ENCODE measurements at places on chromosomes 11 and 22.

- no peak for DNase-seq
Measured at GRCh38 chr11:32414925-32415324, 20.4 kb downstream of the WT1 start.

DNA sequence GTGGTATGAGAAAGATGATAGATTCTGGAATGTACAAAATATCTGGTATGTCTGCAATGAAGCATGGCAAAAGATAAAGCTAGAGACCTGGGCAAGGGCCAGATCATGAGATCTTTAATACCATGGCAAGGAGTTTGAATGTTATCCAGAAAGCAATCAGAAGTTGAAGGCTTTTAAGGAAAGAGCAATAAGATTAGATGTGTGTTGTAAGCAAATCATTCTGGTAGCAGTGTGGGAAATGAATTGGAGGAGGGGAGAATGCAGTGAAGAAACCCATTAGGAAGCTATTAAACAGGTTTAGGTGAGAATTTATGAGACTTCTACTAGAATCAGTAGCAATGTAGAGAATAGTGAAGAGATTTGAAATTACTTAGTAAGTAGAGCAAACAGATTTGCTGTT is 32.2 kb upstream of the SYT9 start:
- no peak for DNase-seq

GRCh38 chr11:63510360-63511047 is 4.6 kb downstream of the LGALS12 start:
- DNase-seq = no peak

DNA sequence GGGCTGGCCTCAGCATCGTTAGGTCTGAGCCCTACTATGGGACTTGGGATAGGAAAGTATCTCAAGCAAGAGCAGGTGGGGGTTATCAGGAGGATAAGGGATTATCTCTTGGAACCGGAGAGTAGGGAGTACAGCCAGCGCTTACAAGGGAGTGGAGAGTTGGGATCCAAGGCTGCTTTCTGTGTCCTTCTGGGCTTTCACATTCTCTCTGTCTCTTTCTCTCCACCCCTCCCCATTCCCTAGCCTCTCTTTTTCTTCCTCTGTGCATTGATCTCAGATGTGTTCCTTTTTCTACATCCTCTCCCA is 170.2 kb downstream of the BUD13 start:
- DNase-seq = no peak

- DNase-seq = no peak
Measured at GRCh38 chr22:22813126-22814075, 74.2 kb upstream of the IGLL5 start.

- no peak for DNase-seq
Measured at GRCh38 chr11:112583261-112583893, 322.7 kb upstream of the PLET1 start.

- DNase-seq = peak; percentile 29
Measured at GRCh38 chr11:3341298-3341697, 37.6 kb downstream of the ZNF195 start.

DNA sequence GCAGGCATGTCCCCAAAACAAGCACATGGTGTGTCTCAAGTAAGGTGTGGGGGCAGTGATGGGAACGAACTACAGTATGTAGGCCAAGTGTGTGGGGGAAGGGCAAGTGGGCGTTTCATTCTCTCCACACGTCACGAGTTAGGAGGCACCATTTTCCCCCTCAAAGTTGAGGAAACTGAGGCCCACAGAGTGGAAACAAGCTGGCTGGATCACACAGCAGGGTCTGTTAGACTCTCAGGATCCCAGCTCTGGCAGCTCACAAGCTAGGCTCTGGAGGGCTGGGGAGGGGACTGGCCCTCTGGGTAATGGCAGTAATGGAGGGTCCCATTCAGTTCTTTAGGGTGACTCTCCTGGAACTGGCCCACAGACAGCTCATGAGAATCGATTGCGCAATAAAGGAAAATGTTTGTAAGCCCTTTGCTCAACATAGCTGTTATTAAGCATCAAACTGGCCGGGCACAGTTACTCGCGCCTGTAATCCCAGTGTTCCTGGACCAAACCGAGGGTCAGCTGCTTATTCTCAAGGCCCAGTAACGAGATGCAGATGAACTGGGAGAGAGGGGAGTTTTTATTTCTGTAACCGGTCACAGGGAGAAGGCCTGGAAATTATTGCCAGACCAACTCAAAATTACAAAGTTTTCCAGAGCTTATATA is 24.1 kb upstream of the TUB start:
- no peak for DNase-seq

DNA sequence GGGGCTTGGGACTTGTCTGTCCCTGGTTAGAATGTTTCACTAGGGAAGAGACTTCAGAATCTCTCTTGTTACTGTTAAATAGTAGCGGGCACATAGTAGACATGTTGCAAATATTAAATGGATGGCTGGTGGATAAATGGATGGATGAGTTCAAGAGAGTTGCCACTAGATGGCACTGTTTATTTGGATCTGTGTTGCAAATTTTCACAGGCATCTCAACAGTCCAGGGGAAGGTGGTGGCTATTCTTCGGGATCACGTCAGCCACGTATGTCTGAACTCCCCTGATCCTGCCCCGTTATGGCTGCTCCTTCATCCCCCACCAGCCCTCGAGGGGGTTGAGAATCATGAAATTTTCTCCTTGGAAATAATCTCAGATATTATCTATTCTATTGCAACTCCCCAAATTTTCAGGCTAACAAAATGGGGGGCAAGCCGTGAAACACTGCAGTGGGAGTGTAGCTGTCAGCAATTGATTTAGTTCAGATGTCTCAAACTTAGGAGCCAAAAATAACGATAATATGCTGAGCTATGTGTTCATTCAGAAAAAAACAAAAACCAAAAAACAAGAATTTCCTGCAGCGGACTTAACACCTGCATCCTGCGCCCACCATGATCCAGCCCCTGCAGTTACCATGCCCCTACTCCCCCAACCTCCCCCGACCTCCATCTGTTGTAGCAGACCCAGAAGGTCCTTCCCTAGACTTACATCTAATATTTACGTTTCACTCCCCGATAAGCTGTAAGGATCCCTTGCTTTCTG is 29.1 kb upstream of the BIRC3 start:
- peak; percentile 62 for DNase-seq

DNA sequence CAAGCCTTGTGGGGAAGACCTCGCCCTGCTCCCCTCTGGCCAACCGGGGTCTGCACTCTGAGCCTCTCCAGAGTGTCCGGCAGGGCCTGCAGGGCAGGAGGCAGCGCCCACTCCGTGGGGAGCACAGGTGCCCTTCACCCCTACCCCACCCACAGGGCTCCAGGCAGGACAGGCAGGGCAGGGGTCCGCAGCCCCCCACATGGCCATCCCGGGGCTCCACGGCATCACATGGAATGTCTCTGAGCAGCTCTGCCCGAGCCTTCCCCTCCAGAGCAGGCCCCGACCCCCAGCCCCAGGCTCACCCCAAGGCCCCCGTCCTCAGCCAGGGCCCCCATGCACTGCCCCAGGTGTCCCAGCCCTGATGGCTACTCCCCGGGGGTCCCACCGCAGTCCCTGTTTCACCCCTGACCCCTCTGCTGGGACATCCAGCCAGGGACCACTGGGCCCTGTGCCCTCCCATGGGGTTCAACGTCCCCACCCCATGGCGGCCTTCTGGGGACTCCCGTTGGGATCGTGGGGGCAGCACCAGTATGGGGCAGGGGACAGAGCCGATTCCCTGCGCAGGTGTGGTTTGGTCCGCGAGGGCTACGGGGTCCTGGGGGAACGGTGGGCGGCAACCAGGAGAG is 77.7 kb downstream of the BRD1 start:
- DNase-seq = no peak

GRCh38 chr22:42863349-42863961 is 6.4 kb upstream of the ARFGAP3 start:
- DNase-seq = no peak

DNA sequence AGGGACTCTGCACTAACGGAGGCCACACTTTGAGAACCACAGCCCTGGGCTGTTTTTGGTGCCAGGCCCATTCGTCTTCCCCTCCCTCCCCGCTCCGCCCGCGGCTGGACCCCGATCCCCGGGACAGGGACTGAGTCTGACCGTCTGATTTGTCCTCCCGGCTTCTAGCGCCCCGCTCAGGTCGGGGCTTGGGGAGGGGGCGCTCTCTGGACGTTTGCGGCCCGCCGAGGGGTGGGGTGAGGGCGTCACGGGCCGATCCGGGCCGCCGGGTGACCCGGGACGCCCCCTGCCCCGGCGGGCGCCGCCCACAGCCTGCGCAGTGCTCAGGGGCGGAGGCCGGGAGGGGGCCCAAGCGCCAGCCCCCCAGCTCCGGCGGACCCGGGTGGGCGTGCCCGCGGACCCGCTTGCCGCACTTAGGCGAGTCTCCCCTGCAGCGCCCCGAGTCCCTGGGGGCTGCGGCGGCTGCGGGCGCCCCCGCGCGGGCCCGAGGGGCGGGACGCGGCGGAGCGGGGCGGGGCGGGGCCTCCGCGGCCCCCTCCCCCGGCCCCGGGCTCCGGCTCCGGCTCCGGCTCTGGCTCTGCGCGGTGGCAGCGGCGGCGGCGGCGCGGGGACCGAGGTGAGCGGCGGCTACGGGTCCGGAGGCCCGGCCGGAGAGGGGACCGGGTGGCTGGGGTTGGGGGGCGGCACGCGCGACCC is 33.7 kb upstream of the PRR5 start:
- peak; percentile 68 for DNase-seq

GRCh38 chr22:16586991-16587390 is 5.6 kb downstream of the CCT8L2 start:
- DNase-seq = no peak

DNA sequence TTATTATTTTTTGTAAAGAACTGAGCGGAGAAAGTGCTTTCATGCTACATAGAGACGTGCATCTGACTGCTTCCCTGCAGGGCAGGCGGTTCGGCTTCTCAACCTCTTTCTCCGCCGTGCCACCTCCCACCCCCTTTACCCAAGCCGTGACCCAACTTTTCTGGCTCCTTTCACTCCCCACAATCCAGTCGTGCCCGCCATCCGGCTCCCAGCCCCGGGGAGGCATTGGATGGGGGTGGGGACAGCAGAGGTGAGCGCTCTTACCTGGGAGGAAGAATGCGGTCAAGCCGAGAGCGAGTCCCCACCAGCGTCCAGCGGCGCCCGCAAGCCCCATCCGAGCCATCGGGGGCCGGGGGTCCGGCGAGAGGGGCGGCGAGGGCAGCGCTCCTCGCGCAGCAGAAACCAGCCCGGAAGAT is 781 bp downstream of the NECTIN1 start:
- peak; percentile 12 for DNase-seq

- no peak for DNase-seq
Measured at GRCh38 chr11:110912437-110912836, 200.2 kb upstream of the ARHGAP20 start.

DNA sequence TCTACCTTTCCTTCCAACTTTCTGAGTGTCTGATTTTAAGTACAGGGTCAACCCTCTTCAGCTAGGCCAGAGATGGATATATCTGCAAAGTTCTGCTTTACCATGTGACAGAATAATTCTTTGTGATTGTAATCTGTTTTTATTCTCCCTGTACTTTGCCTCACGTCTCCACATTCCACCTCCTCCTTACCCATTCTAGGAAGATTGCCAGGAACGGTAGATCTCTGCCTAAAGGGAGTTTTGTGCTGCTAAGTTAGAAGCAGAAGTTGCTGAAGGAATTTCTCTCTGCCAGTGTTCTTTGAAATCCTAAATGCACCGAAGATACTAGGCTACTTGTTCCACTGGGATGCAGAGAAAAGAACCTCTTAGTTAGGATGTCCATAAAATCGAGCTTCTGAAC is 20.7 kb upstream of the FAM181B start:
- DNase-seq = no peak

DNA sequence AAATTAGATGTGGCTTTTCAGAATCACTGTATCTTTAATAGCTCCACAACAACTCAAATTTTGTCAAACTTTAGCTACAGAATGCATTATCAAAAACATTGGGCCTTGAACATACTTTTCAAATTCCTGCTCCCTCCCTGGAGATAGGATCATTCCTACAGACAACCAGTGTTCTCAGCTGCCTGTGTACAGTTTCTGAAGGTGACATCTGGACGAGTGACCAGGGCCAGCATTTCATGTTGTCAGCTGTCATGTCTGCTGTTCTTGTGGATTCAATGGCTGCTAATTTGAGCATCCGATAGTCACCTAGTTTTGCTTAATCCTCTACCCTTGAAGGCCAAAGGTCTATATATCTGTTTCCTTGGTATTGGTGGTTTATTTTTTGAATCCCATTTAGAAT is 188.2 kb downstream of the DBX1 start:
- DNase-seq = no peak

DNA sequence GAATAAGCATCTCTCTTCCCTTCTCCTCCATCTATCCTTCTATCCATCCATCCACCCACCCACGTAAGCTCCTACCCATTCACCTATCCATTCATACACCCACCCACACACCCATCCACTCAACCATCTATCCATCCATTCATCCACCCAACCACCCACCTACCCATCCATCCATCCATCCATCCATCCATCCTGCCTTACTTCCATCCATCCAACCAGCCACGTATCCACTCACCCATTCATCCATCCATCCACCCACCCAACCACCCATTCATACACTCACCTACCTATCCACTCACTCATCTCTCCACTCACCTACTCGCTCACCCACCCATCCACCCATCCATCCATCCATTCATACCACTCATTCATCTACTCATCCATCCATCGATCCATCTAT is 13.2 kb downstream of the TNNT3 start:
- no peak for DNase-seq

GRCh38 chr22:40519284-40519947 is 117.1 kb downstream of the MRTFA start:
- no peak for DNase-seq

- no peak for DNase-seq
Measured at GRCh38 chr22:33842421-33843094, 77.7 kb downstream of the LARGE1 start.

DNA sequence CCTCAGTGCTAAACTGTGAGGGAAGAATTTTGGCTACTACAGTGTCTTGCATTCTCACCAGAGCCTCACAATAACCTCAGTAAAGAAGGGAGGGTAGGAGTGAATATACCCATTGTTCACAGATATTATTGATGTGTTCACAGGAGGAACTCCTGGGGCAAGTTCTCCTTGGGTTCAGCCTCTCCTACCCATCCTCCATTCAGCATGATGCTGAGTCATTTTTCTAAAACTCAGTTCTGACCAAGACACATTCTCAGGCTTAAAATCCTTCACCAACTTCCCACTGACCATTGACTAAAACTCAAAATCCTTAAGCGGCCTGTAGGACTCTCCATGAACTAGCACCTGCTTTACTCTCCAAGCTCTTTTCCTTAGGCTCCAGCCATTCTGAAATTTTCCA is 48.7 kb downstream of the SYTL2 start:
- no peak for DNase-seq

DNA sequence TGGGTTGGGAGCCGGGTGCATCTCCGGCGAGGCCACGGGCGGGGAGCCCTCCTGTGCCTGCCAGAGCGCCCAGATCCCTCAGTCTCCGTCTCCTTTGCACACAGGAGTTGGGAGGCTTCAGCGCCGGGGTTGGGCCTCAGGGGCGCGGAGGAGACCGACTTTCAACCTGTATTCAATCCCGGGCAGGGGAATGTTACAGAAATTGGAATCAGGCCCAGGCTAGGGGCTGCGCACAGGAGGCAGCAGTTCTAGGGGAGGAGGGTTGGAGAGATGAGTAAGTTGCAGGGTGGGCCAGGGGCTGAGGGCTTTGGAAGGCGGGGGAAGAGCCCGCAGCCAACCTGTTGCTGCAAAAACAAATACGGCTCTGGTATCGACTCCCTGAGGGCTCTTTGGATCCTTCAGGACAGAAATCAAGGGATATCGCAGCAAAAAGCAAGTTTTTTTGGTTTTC is 640 bp upstream of the KCNA4 start:
- DNase-seq = no peak

GRCh38 chr11:65188486-65188885 is 6.8 kb downstream of the CAPN1 start:
- DNase-seq = no peak

- DNase-seq = no peak
Measured at GRCh38 chr11:19715373-19715772, 2.7 kb downstream of the NAV2 start.

- no peak for DNase-seq
Measured at GRCh38 chr11:19276859-19277808, 36.4 kb upstream of the E2F8 start.

Data from immature natural killer cell (primary cell).